ENCODE measurements at places on chromosomes 13 and 19.

DNA sequence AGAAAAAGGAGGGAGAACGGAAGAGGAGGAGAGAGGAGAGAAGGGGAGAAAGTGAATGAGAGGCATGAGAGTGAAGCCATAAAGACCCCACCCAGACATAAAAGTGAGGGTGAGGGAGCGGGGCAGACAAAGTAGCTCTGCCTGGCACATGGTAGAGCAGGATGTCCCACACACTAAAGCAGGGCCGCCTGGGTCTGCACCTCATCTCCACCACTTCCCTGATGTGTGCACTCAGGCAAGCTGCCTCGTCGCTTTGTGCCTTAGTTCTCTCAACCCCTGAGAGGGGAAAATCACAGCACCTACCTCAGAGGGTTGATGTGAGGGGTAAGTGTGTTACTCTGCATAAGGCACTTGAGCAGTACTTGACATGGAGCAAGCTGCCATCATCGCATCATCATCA, 488.1 kb downstream of the COG6 start:
- DNase-seq: no peak

GRCh38 chr13:104296286-104296685, 1230.1 kb upstream of the SLC10A2 start:
- DNase-seq: no peak

GRCh38 chr13:106340249-106340648, 195.2 kb downstream of the EFNB2 start:
- no peak for DNase-seq

DNA sequence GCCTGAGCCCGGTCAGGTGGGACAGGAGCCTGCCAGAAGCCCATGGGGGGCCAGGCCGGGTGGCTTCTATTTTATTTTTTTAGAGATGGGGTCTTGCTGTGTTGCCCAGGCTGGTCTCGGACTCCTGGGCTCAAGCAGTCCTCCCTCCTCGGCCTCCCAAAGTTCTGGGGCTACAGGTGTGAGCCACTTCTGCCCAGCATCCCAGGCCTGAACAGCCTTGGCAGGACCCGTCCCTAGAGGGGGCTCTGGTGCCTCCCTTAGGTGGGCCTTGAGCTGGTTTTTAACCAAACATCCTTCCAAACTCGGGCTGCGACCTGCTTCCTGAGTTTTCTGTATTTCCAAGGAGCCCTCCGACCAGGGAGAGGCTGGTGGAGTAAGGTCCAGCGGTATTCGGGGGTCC, 10.5 kb downstream of the COMP start:
- DNase-seq: no peak

DNA sequence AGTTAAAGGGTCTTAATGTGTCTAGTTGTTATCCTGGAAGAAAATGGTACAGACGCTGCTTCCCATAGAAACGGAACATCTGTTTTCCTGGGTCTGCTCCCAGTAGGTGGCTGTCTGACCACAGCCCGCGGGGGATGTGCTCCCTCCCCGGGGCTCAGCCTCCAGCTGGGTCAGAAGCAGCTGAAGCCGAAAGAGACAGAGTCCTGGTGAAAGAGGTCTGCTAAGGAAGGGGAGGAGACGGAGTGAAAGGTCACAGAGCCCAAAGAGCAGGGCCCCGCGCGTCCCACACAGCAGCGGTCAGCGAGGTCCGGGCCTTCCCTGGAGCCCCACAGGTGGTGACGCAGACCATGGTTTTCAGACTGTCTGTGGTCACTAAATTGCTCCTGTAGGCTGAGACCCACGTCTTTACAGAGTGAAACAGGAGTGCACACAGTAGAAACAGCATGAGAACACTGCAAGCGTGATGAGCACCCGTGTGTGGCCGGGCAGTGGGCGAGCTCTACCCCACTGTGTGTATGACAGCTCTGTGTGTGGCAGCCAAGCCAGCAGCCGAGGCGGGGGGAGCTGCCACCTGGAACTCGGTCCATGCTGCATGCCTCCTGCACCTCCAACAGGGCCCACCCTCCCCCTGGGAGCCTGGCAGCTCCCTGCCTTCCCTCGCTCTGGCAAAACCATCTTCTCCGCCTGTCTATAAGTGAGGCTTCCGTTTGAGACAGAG, 52.0 kb upstream of the C13orf46 start:
- DNase-seq: no peak

DNA sequence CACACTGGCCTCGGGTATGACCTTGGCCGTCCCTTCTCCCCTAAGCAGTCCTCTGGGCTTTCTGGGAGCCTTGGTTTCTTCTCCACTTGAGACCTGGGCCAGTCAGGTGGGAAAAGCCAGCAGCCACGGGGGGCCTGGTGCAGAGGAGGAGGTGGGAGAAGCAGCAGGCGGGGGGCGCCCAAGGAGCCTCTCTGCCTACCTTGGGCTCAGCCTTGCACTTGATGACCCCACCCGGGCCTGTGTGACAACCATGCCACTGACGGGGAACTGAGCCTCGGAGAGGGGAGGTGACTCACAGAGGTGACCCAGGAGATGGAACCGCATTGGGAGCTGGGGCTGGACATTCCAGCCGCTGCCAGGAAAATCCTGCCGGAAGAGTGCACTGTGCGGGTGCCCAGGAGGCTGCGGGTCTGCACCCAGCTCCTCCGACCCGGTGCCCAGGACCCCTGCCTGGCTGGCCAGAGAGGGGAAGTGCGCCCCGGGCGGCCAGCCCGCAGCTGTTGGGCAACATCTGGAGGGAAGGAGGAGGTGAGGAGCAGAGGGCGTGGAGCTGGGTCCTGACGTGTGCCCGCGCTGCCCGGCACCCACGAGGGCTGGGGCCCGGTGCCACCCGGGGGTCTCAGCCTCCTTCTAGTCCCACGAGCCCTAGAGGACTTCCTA, 23.4 kb upstream of the SLC7A10 start:
- DNase-seq: no peak

DNA sequence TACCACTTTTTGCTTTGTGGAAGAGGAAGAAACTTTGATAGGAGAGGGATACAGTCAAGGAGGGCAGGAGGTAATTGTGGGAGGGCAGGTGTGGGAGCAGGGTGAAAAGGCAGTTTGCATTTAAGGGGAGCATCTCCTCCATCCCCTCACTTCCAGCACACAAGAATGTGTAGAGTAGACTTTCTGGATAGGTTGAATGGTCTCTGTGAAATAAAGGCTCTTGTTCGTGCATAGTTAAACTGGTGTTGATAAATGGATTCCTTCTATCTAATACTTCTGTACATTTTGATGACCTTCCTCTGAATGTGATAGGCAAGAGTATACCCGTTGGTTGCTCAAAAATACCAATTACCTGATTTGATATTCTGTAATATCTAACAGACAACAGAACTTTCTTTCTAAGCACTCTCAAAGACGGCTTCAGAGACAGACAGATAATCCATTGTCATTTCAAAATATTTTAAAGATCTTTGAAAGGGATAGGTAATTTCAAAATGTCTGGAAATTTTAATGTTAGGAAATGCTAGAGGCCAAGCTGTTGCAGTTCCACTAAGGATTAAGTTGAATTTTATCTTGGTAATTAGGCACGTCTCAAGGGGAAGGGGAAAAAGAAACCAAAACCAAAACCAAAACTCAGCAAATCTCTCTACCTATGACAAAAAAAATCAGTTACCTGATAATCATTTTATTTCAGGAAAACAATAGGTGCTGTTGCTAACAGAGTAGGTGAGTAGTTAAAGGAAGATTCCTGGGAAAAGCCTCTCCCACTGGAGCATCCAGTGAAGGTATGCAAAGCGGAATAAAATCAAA, 302.6 kb downstream of the COG6 start:
- no peak for DNase-seq

GRCh38 chr13:110880627-110881026, 34.2 kb downstream of the ANKRD10 start:
- no peak for DNase-seq

- no peak for DNase-seq
These were observed 651 bp downstream of the GAPDHS start for GRCh38 chr19:35533822-35534392.

DNA sequence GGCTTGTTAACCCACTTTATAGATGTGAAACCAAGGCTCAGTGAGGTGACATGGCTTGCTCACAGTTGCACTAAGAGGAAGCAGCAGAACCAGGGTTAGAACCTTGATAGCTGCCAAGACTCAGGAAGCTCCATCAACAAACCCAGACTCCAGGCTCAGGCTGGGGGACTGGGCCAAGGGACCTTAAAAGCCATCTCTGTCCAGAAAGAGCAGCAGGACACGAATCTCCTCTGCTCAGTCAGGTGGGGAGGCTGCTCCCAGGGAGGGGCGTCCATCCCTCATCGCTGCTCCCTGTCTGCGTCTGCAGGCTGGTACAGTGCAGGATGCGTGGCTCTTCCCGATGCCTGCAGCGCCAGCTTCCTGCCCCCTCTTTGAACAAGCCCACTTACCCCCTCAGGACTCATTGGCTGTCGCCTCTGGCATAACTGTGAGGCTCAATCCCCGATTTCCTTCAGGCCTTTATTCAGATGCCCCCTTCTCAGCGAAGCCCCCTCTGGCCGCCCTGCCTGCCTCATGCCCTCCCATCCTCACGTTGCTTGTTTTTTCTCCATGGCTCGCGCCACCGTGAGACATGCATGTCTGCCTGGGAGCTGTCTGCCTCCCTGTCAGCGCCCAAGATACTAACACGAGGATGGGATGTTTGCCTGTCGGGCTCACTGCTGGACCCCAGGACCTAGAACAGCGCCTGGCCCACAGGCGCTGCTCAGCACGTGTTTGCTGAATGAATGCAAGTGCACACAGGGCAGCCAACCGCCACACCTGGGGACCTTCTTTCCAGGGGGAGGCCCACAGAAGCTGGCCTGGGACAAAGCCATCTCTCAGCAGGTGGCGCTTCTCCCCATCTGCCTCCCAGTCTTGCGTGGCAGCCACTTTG, 21.5 kb downstream of the AKT2 start:
- no peak for DNase-seq

DNA sequence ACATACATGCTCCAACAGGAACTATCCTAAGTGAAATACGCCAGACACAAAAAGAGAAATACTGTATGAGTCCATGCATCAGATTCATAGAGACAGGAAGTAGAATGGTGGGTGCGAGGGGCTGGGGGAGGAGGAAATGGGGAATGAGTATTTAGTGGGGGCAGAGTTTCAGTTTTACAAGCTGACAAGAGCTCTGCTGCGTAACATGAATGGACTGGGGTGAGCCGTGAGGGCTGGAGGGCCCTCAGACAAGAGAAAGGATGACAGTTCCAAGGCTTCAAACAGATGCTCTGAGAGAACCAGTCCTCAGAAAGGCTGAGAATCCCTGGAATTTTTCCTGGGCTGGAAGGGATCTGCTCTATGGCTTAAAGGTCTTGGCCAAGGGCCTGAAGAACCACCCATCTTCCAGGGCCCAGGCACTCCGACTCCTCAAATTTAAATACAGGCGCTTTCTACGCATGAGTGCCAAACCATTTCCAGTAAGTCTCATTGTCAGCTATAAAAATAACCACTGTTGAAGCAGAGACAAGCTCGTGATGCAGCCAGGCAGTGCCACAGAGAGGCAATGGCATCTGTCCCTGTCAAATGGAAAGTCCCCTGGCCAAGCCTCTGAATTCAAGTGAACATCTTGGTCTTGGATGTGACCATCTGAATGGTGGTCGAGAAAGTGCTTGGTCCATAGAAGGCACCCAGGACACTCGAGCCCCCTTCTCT, 17.5 kb downstream of the KLF2 start:
- no peak for DNase-seq

GRCh38 chr13:29722415-29722814, 126.9 kb upstream of the SLC7A1 start:
- DNase-seq: no peak

DNA sequence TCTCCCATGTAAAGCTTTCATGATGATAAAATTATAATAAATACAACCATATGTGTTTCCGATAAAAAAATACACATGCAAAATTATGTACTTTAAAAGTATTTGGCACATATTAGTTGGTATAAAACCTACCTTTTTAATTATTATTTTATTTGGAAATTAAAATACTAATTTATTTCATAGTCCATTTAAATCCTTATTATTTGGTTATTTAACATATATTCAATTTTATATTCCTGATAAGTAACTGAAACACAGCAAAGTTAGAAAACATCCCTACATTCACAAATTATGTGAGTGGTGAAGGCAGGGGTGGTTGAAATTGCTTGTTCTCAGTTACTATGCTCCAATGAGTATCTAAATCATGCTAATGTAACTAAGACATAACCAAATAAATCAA, 920.5 kb downstream of the SLITRK1 start:
- DNase-seq: no peak

GRCh38 chr13:19561585-19561984, 253 bp upstream of the TPTE2 start:
- DNase-seq: no peak

GRCh38 chr13:24202215-24202614, 41.7 kb downstream of the SPATA13 start:
- no peak for DNase-seq

DNA sequence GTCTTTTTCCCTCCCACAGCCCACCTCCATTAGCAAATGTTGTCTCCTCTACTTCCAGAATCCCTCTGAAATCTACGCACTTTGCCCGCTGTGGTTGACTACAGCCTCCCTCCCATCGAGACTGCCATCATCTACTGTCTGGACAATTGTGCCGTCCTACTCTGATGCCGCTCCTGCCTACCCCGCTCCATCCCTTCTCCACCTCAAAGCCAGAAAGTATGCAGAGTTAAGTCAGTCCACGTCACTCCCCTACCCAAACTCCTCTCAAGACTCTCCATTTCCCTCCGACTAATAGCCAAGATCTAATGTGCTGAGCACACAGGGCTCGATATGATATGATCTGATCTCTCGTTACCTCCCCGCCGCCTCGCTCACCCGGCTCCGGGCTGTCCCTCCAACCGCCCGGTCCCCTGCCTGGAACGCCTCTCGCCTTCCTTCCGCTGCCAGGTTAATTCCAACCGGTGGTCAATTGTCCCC, 556 bp downstream of the CACTIN start:
- no peak for DNase-seq

GRCh38 chr13:111573801-111574200, 253.4 kb downstream of the TEX29 start:
- DNase-seq: no peak

DNA sequence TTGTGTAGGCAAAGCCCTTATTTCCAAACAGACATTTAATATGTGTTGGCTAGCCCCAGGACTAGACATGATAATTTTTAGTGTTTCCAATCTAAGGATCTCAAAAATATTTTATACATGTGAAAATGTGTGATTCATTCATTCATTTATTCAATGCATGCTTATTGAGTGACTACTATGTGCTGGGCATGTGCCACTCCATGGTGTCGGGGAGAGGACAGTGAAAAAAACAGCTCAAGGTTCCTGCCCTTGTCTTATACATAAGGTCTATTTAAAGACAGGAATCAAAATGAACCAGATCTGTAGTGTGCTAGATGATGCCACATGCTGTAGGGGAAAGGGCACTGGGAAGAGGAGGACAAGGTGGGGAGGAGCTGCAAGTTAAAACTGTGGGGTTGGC, 36.5 kb downstream of the GJA3 start:
- no peak for DNase-seq

- DNase-seq: no peak
These were observed 19.2 kb downstream of the RYR1 start for GRCh38 chr19:38452430-38453366.

DNA sequence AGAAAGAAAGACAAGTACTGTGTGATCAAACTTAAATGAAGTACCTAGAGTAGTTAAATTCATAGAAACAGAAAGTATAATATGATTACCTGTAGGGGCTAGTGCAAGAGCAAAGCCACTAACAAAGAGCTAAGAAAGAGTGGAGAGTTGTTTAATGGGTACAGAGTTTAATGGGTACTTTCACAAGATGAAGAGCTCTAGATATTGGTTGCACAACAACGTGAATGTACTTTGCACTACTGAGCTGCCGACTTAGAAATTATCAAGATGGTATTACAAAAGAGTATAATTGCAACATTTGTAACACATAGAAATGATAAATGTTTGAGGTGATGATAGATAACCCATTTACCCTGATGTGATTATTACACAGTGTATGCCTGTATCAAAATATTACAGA, 140.3 kb upstream of the GPC6 start:
- no peak for DNase-seq

- no peak for DNase-seq
These were observed 81.3 kb upstream of the UBL3 start for GRCh38 chr13:29931696-29932095.

Data from stimulated activated CD8-positive, alpha-beta memory T cell treated with anti-CD3 and anti-CD28 coated beads, Interleukin-7, amount 100 ng/mL, for 1 hour (primary cell).